Calu3 (cell line): ENCODE measurements at places on chromosomes 5 and 9.

DNA sequence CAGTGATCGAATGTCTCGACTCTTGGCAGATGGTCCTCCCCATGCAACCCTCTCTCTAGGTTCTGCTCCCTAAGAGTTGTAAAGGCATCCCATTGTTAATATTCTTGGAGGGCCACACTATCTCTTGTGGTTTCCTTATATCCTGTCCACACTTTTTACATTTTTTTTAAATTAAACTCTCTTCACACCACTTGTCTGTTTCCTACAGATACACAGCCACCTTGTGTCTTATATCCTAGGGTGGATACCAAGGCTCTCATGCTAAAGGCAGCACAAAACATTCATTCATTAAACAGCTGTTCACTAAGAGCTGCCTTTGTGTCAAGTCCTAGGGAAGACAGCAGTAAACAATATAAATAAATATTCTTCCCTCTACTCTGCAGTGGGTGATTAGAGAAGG, 60.5 kb upstream of the SHISAL2B start:
- DNase-seq = no peak

DNA sequence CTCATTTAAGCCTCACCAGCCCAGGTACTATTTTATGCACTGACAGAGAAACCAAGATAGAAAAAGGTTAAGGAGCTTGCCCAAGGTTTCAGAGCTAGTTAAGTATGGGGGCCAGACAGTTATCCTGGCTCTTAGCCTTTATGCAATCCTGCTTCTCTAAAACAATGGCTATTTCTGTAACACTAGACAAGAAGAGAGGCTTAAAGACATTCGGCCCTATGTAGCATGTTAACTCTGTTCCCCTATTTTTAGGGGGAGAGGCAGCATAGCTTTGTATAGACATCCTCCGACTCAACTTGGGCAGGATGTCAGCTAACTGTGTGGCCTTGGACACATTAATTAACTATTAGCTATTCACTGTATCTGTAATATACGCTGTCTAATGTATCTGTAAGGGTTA, 54.6 kb downstream of the LHFPL2 start:
- DNase-seq = no peak

DNA sequence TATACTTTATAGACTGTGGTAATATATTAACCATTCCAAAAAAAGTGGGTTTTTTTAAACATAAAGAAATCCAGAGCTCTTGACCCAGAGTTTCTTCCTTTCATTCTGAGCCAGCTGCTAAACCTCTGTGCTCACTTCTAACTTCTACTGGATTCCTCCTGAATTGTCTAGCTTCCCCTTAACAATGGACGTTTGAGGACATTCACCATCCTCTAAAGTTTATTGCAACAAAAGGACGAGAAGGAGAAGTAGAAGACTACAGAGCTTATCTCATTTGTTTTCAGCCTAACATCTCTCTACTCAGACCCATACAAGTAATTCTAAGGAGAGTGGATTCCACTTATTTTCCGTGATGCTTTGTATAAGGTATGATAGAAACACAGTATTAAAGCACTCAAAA, 284.2 kb downstream of the MAST4 start:
- DNase-seq = no peak

DNA sequence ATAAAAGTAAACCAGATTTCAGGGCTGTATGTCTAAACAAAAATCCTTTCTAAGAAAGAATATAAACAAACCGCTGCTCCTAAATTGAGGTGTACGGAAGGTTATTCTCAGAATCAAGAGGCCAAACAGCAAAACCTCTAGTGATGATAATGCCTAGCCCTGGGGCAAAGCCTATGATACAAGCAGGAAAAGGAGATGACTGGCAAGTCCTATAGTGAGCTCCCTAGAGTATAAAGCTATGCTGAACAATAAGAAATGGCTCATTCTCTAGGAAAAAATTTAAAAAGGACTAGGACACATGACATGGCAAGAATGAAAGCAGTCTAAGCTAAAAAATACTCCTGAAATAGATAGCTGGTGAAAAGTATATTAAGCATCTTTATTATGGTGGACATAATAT, 187.1 kb downstream of the BNC2 start:
- no peak for DNase-seq

GRCh38 chr9:135263511-135263910, 176.0 kb downstream of the OLFM1 start:
- no peak for DNase-seq

DNA sequence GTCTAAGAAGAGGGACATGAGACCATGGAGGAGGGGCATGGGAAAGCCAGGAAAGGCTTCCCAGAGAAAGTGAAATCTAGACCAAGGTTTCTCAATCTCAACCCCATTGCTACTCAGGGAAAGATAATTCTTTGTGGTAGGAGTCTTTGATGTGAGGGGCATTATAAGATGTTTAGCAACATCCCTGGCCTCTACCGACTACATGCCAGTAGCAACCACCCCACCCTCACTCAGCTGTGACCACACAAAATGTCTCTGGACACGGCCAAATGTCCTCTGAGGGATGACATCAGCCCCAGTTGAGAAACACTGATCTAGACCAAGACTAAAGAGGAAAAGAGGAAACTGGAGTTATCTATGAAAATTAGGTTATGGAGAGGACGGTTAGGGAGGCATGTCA, 298.5 kb upstream of the KIF2A start:
- DNase-seq = no peak

GRCh38 chr9:13586587-13587374, 307.3 kb upstream of the MPDZ start:
- DNase-seq = no peak

DNA sequence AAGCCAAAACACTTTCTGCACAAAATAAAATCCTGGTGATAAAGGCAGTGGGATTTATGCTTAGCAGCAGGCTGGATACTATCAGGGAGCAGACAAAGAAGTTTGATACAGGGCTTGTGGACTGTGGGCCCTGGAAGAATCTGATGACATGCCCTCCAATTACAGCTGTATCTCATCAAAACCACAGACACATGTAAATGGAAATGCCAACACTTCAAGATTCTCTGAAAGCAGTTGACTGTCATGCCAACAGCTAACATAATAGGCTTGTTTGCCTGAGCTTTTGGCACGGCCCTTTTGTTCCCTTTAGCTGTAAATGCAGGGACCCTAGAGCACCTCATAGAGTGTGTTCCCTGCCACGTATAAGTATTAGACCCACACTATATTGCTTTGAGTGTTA, 114.4 kb downstream of the STK32A start:
- DNase-seq = no peak

- DNase-seq = no peak
These were observed 64.8 kb downstream of the HMCN2 start for GRCh38 chr9:130330202-130330862.

GRCh38 chr5:135011355-135012032, 22.5 kb downstream of the PITX1 start:
- no peak for DNase-seq

GRCh38 chr5:5335700-5336264, 86.7 kb upstream of the ICE1 start:
- DNase-seq = no peak

GRCh38 chr9:85702191-85702590, 39.6 kb downstream of the AGTPBP1 start:
- DNase-seq = no peak

DNA sequence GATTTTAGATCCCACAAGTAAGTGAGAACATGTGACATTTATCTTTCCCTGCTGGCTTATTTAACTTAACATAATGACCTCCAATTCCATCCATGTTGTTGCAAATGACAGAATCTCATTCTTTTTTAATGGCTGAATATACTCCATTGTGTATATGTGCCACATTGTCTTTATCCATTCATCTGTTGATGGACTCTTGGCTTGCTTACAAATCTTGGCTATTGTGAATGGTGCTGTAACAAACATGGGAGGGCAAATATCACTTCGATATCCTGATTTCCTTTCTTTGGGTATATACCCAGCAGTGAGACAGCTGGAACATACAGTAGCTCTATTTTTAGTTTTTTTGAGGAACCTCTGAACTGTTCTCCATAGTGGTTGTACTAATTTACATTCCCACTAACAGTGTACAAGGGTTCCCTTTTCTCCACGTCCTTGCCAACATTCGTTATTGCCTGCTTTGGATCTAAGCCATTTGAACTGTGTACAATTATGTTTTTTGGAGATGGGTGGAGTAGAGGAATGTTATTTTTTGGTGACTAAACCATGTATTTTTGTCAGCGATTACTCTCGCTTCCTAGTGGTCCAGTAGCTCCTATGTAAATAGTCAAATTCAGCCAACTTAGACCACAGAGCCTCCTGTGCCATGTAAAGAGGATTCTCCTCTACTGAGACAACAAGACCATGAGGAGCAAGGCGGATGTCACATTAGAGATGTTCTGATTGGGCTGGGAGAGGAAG, 60.6 kb downstream of the TNFSF15 start:
- no peak for DNase-seq

GRCh38 chr9:98569491-98569890, 139.2 kb downstream of the GABBR2 start:
- no peak for DNase-seq

GRCh38 chr5:124921694-124922093, 175.3 kb upstream of the ZNF608 start:
- DNase-seq = no peak

DNA sequence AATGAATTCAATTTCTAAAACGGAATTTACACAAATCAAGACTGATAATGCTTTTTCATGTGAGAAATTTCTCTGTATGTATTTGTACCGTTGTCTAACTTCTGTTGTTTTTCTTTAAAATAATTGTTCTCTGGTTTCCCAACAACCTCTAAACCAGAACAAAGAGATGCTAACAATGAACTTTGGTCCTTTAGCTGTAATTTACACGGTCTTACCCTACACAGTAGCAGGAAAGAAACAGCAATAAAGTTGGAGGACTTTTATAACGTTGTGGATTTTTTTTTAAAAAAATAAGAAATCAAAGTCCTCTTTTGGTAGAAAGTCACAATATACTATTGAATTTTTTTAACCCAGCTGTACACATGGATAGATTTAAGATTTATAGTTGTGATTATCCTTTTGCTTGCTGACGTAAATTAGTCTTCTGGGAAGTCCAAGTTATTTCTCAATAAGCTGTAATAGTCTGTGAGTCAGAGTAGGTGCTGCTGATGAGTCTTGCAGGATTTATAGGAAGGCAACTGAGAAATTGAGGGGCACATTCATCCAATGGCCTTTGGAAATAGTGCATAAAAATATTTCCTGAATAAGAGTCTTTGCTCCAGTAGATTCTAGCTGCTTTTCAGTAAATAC, 76.8 kb upstream of the PCSK1 start:
- no peak for DNase-seq

DNA sequence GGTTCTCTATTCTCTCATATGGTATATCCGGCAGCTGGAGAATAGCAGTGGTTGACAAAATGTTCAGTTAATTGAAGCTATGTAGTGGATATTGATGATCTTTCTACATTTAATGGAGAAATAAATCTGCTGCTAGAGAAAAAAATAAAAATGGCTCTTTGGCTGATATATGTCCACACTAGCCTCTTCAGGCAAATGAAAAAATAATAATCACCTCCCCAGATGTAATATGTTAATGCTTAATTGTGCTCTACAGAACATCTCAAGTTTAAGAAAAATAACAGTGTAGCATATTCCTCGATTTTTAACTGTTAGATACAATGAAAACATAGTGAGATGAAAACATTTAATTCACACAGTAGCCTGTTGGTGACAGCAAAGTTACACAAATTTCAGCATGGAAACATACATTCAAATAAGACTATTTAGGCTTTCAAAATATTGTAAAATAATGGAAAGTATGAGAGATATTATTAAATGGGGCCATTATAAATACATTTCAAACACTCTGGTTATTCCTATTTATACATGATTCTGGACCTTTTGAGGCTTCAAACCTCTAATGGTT, 543.0 kb downstream of the MAT2B start:
- no peak for DNase-seq

GRCh38 chr9:113506090-113506589, 42.6 kb downstream of the RGS3 start:
- no peak for DNase-seq

- DNase-seq = no peak
These were observed 203.4 kb downstream of the EFNA5 start for GRCh38 chr5:107467137-107467932.

DNA sequence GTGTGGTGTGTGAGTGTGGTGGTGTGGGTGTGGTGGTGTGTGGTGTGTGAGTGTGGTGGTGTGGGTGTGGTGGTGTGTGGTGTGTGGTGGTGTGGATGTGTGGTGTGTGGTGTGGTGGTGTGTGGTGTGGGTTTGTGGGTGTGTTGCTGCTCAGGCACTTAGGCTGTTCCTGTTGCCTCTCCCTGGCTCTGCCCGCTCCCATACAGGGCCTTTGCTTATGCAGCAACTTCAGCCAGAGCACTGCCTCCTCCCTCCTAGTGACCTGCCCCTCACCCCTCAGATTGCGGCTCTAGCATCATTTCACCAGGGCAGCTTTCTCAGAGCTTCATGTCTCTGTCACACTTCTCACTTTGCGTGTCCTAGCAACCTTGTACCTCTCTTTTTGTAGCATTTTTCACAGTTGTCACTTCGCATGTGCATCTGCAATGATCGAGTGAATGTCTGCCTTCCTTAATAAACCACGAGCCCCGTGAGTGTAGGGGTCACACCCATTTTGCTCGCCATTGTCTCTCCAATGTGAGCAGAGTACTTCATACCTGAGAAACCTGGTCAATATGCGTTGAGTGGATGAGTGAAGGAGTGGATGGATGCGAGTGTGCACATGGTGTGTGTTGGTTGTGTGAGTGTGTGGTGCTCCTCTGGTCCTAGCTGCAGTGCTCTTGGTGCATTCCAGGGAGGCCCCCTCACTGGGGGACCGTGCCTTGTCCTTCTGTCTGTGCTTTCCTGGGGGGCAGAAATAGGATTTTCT, 167.9 kb upstream of the PANK3 start:
- DNase-seq = no peak

- DNase-seq = no peak
These were observed 480.6 kb downstream of the NR2F1-AS1 start for GRCh38 chr5:93100428-93100827.

GRCh38 chr5:88396000-88396535, 127.4 kb upstream of the TMEM161B start:
- DNase-seq = no peak

DNA sequence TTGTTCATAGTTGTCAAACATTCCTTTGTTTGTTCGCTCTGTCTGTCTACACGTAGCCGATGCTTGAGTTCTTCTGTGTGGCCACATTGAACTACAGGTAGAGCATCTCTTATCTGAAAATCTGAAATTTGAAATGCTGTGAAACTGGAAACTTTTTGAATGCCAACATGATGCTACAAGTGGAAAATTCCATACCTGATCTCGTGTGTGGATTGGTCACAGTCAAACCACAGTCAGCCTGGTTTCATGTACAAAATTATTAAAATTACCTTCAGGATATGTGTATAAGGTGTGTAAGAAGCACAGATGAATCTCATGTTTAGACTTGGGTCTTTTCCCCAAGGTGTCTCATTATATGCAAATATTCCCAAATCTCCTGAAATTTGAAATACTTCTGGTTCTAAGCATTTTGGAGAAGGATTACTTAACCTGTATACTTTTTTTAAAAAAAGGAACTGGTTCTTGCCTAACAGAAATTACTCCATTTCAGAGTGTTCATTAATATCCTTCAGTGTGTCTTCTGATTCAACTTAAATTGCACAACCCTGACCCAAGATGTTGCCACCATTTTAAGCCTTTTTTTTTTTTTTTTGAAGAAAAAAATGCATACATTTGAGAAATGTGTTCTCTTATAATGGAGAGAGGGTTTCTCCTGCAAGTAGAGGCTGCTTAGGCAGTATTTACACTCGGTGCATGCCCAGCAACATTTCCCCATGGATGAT, 254.3 kb downstream of the MAST4 start:
- DNase-seq = no peak
